ENCODE measurements at places on chromosomes 2 and 18.
A peak's percentile ranks its signal among the peaks of the same experiment; 100 is the strongest.

GRCh38 chr2:2054363-2054882 lies 276.7 kb downstream of the MYT1L start:
- no peak for DNase-seq

DNA sequence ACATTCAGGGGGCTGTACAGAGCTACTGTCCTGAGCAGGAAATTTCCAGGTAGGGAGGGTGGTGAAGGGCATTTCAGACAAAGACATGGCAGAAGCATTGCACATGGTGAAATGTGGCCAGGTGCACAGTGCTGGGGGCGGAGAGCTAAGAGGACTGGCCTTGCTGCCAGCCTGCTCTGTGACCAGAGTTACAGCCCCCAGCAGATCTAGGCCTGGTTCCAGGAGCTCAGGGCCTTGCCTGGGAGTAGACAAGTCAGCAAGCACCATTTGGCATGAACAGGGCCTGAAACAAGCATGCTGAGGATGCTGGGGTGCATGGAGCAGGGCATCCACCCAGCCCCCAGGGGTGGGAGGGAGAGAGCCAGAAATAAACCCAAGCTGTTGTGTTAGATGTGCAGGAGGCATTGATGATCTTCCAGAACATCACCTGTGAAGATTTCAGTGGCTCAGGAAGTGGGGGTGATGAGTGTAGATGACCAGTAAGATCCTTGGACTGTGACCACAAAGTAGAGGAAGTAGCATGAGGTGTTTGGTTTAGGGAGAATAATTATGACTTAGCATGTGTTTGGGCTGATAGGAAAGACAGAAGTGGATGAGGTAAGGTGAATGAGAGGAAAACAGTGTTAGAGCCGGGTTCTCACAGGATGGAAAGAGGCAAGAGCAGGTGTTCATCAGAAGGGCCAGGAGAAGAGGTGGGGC lies 61.1 kb downstream of the COA5 start:
- DNase-seq, result peak; percentile 59

- DNase-seq, result no peak
These were observed 382.4 kb upstream of the SMIM21 start for GRCh38 chr18:75809926-75810255.

GRCh38 chr2:24491542-24492420 lies 727 bp downstream of the NCOA1 start:
- peak; percentile 27 for DNase-seq

GRCh38 chr2:204223046-204223445 lies 286.5 kb downstream of the ICOS start:
- DNase-seq, result no peak

- no peak for DNase-seq
These were observed 83.6 kb downstream of the ATAD2B start for GRCh38 chr2:23843051-23843976.

- no peak for DNase-seq
These were observed 18.8 kb downstream of the TGOLN2 start for GRCh38 chr2:85308896-85309555.

Data from Jurkat, Clone E6-1 (cell line).